Glutamatergic neuron (in vitro differentiated cells): ENCODE measurements at places on chromosomes 5 and 9.

DNA sequence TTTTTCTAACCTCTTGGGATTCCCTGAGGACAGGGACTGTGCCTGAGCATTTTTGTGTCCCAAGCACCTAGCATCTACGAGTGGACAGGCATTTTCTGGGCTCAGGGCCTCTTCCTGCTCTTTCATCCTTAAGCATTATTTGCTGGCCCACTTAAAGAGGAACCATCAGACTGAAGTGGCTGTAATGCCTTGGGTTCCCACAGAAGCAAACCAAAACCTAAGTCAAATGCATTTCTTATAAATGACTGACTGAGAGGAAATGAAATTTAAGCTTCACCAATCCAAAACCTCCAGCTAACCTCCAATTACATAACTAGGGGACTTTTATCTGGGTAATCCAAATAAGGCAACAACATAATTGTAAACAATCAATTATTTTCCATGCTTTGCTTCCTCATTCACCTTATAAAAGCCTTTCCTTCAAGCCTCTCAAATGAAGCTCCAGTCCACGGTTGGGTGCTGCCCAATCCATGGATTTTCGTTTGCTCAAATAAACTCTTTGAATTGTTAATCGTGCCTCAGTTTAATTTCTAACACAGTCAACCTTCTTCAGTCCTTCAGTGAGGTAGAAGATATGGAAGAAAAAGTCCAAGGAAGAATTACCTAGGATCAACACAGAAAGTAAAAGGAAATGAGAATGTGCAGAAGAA lies 25.3 kb upstream of the SLC31A2 start:
- H3K27me3 ChIP-seq, result no peaks in the 10 kb centered on the region
- no peak overlapping the region for H3K27ac ChIP-seq

DNA sequence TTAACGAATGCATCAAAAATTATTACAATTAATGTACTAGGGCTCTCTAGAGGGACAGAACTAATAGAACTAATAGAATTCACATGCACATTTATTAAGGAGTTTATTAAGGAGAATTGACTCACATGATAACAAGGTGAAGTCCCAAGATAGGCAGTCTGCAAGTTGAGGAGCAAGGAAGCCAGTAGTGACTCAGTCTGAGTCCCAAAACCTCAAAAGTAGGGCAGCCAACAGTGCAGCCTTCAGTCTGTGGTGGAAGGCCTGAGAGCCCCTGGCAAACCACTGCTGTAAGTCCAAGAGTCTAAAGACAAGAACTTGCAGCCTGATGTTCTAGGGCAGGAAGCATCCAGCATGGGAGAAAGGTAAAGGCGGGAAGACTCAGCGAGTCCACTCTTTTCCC lies 633.8 kb downstream of the SEMA5A start:
- no peaks in the 10 kb centered on the region for H3K4me1 ChIP-seq
- H3K27ac ChIP-seq, result no peak overlapping the region
- H3K4me3 ChIP-seq, result no peak overlapping the region
- H3K27me3 ChIP-seq, result peaks cover 1% of the 10 kb centered on the region
- no peaks in the 10 kb centered on the region for H3K36me3 ChIP-seq

DNA sequence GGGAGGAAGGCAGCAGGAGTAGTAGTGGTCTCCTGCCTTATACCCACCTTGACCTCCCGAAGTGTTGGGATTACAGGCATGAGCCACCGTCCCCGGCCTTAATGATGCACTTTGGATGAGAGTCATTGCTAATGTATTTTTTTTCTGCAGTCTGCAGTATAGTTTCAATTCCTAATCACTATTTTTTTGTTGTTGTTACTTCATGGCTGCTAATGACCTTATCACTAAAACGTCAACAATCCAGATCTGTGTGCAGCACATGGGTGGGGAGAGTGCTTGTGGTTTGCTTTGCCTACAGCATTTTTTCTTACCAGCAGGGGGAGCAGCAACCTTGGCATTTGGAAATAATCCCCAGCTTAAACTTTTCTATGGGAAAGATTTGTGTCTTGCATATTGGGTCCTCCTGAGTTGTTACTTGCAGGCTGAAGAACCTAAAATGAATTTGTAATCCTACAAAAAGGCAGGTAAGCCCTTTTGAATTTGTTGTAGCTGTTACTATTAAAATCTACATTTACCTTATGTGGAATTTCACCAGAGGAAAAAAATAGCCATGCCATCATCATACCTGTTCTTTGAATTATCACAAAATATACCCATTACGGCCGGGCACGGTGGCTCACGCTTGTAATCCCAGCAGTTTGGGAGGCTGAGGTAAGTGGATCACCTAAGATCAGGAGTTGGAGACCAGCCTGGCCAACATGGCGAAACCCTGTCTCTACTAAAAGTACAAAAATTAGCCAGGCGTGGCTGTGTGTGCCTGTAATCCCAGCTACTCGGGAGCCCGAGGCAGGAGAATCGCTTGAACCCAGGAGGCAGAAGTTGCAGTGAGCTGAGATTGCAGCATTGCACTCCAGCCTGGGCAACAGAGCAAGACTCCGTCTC lies 6.3 kb upstream of the MED7 start:
- H3K4me1 ChIP-seq, result peaks cover 4% of the 10 kb centered on the region
- peaks cover under 1% of the 10 kb centered on the region for H3K27me3 ChIP-seq
- no peak overlapping the region for H3K27ac ChIP-seq
- peak; percentile 71 for DNase-seq
- no peak overlapping the region for H3K4me3 ChIP-seq
- no peaks in the 10 kb centered on the region for H3K36me3 ChIP-seq

DNA sequence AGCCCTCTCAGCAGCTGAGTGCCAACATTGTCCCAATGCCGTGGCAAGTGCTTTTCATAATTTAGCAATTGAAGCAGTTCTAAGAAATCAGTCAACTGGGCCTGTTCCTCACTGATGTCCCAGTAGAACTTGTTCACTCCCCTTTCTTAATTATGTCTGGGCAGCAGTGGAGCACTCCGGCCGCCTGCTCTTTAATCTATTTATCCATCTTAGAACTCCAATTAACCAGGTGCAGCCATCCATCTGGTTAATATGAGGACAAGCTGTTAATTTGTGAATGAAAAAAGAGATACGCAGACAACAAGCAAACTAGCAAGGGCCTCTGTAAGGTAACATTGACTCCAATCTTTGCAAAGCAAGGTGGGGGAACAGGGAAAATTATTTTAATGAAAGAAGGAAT lies 39.4 kb downstream of the MAT2B start:
- DNase-seq, result no peak
- H3K27me3 ChIP-seq, result peaks cover 2% of the 10 kb centered on the region
- H3K4me3 ChIP-seq, result no peak overlapping the region
- no peak overlapping the region for H3K27ac ChIP-seq
- H3K4me1 ChIP-seq, result peaks cover 7% of the 10 kb centered on the region

DNA sequence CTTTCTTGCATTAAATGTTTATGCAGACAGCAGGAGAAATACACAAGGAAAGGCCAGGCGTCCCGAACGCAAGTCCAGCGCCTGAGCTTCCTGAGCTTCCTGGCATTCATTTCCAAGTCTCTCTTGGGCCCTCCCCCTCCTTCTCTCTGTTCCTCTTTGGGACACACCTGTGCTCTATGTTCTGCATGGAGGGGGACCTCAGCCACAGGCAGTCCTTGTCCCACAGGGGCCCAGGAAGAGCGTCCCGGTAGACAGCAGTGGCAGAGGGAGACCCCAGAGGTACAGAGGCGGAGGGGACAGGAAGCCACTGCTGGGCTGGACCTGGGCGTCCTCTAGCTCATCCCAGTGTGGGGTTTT lies 221.3 kb downstream of the C9orf50 start:
- H3K36me3 ChIP-seq, result no peaks in the 10 kb centered on the region
- no peak for DNase-seq
- no peak overlapping the region for H3K4me3 ChIP-seq
- no peak overlapping the region for H3K27ac ChIP-seq
- peaks cover 16% of the 10 kb centered on the region for H3K27me3 ChIP-seq

DNA sequence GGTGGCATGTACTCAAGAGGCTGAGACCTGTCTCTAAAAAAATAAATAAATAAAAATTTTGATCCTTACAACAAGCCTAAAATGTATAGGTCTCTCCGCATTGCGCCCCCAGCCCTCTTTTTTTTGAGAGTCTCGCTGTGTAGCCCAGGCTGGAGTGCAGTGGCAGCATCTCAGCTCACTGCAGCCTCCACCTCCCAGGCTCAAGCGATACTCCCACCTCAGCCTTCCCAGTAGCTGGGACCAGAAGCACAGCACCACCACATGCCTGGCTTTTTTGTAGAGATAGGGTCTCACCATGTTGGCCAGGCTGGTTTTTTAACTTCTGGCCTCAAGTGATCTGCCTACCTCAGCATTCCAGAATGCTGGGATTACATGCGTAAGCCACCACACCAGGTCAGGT lies 2.2 kb upstream of the GARIN3 start:
- H3K4me3 ChIP-seq, result no peak overlapping the region
- DNase-seq, result no peak
- no peaks in the 10 kb centered on the region for H3K36me3 ChIP-seq
- H3K27ac ChIP-seq, result no peak overlapping the region
- H3K27me3 ChIP-seq, result no peaks in the 10 kb centered on the region
- no peaks in the 10 kb centered on the region for H3K4me1 ChIP-seq

DNA sequence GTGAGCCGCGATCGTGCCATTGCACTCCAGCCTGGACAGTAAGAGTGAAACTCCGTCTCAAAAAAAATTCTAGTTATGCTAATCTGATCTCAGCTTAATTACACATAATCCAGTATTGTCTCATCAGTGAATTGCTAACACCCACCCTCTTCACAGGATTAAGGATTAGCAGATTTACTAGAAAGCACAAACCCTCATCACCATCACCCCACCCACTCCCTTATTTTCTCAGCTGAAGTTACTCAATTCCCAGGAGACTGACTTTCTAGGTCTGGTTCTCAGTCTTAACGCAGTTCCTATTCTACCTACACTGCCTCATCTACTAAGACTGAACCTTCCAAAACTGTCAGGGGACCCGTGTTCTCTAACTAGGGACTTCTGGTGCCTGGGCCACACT lies 9.0 kb downstream of the TOR1B start:
- H3K4me3 ChIP-seq, result no peak overlapping the region
- H3K36me3 ChIP-seq, result peaks cover 4% of the 10 kb centered on the region
- no peak for DNase-seq
- no peak overlapping the region for H3K27ac ChIP-seq

DNA sequence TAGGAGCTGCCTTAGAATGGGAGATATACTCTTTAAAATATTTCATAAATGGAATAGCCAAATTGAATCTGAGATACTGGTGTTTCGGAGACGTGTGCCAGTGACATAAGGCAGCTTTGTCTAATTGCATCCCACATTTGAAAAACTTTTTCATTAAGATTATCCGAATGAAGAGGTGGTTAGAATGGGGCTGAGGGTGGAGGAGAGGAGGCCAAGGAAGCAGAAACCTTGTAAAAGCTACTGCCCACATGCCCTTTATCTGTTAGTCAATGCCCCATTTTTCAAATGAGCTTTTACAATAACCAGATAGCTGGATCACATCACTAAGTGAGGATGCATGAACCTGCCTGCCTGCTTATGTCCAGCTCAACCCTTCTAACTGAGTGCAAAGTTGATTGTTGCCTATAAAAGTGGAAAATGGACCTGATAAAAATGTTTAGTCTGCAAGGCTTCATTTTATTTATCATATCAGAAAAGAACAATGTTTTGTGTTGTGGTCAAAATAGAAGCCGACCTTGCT lies 34.8 kb downstream of the SNX24 start:
- no peak for DNase-seq
- no peaks in the 10 kb centered on the region for H3K4me1 ChIP-seq
- no peaks in the 10 kb centered on the region for H3K27me3 ChIP-seq
- no peaks in the 10 kb centered on the region for H3K36me3 ChIP-seq
- no peak overlapping the region for H3K27ac ChIP-seq

DNA sequence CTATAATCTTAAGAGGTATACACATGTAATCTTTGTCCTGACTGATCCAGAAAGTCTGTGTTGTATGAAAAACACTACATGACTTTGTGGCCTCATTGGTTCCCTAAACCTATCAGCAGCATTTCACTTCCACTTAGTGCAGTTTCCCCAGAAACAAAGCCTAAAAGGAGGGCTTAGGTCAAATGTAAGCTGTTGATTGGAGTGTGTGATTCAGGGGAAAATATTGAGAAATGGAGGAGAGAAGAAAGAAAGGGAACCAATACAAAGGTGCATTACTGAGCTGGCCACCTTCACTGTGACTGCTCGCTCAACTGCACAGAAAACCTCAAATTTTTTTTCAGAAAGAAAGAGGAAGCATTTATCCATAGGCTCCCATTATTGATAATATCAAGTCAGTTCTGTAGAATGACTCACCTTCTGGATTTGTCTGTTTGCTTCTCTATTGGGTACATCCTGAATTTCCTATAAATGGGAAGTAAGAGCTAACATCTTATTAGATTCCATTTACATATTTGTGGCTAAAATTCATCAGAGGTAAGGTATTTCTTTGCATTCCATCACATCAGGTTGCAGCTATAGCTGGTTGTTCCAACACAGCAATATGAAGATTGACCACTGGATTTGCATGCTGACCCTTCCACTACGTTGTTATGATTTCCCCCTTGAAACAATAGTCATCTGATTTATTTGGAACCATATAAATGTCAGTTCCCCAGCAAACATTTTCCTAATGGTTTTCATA lies 10.3 kb upstream of the FST start:
- no peaks in the 10 kb centered on the region for H3K4me1 ChIP-seq
- DNase-seq, result no peak
- no peaks in the 10 kb centered on the region for H3K36me3 ChIP-seq
- H3K27ac ChIP-seq, result no peak overlapping the region
- H3K27me3 ChIP-seq, result no peaks in the 10 kb centered on the region

GRCh38 chr9:116975126-116975525 lies 288.0 kb downstream of the TRIM32 start:
- peaks cover 13% of the 10 kb centered on the region for H3K4me1 ChIP-seq
- no peak for DNase-seq
- H3K4me3 ChIP-seq, result no peak overlapping the region

DNA sequence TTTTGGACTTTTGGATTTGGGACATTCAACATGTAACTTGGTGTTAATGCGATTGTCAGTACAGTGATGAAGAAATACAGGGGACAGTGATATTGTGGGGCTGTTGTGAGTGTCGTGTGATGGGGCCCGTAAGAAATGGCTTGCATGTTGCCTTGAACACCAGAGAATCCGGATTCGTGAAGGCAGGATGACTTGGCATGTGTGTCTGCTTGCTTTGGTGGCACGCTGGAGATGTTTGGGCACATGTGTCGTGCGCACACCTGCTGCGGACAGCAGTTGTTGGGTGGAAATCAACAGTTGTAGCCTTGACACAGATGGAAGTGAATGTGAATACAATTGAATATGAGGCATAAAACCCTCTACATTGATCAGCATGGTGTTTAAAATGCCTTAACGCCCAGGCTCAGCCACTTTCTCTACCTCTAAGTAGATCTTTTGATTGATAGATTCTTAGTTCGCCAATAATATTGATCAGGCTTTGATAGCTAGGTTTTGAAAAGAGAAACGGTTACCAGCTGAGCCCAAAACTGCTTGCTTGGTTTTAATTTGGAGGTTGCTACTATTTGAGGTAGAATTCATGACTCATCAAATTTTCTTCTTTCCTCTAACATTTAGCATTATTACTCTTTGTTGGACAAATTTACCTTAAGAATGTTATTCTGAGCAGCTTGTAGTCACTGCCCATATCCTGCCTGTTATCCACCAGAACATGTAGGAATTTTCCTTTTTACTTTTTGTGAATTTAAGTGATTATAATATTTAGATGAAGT lies 94.4 kb downstream of the TRIO start:
- no peak for DNase-seq
- peaks cover 6% of the 10 kb centered on the region for H3K27me3 ChIP-seq
- no peaks in the 10 kb centered on the region for H3K36me3 ChIP-seq
- H3K4me1 ChIP-seq, result peaks cover 53% of the 10 kb centered on the region
